ENCODE measurements at places on chromosomes 5 and 9. TPM values are rescaled to one million over a fixed set of nuclear protein-coding genes. Genes with fewer than 3 reads are reported as not detected.
A peak's percentile ranks its signal among the peaks of the same experiment; 100 is the strongest.

The RMI1 gene
- polyA plus RNA-seq = 17.0 TPM

- DNase-seq = no peak
Observed at GRCh38 chr5:73950441-73950873, 324.5 kb downstream of the ARHGEF28 start.

DNA sequence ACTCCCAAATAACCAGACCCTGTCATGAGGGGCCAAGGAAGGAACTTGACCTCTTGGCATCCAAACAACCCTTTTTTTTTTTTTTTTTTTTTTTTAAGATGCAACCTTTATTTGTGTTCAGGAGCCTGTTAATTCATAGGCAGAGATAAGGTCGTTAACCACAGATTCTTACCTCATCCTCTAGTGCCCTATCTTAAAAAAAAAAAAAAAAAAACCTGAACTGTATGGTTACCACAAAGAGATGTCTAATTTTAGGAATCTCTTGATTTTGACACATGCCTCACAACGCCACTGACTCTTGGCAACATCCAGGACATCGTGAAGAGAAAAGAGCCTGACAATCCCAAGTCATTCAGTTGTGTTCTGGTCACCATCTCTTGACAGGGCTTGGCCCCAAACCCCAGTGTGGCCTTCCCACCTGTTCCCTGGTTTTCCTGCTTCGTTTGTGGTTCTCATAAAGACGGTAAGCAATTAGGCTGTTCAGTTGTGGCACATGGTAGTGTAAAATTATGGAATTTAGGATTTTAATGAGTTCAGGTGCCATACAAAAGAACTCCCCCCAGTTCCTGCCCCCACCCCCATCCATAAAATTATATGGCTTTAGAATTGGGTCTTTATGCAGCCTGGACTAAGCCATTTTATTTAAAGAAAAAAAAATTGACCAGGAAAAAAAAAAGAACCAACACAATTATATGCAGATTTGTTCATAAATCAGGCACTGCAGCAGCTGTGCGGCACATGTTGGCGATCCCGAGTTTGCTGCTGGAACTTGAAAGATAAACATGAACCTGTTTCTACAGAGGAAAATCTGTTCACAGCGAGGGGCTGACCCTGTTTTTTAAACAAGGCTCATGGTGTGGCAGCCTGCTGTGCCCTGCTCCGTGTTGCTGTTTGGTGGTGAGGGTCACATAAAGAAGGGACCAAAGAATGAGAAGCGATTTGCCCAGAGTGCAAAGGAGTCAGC lies 267.8 kb upstream of the CLINT1 start:
- DNase-seq = no peak

DNA sequence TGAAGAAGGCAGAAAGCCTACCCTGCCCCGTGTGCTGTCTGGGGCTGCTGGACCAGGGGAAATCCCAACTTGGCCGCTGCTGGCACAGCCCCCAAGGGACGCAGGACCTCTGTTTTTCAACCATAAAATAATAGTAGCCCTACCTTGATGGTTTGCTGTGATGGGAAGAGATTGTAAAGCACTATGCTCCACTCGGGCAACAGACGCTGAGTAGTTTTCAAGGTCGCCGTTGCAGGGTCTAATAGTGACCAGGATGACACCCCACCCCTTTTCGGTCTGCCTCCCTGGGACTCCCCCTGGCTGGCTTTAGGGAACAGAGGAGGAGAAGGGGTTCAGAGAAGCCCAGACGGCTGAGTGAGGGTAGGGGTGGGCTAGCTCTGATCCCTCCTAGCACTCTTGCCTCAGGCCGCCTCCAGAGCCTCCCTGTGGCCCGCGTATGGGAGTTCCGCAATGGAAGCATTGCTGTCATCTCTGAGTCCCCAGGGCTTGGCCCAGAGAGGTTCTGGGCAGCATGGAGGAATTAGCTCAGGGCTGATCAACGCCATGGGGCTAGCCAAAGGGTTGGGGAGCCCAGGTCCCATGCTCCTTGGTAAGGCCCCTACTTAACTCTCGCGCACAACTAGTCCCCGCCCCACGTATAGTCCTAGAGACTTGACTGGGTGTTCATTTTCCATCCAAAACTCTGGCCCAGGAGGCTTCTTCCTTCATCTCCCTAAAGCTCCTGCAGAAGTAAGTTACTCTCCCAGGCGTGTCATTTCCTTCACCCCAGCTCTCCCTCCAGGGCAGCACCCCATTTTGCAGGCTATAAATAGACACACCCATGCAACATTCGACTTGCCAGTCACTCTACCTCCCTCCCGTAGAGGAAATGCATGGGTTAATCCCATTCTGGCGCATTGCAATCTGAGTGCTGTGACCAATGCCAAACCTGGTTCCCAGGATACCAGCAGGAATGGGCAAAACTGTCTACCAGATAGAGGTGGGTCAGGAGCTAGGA lies 1.1 kb upstream of the IRF1 start:
- no peak for DNase-seq

GRCh38 chr5:56328753-56329560 lies 95.8 kb upstream of the ANKRD55 start:
- DNase-seq = peak; percentile 13

Data from A549 (cell line).